GM23338 (cell line): ENCODE measurements at places on chromosomes 5 and 9.
A peak's percentile ranks its signal among the peaks of the same experiment; 100 is the strongest.

DNA sequence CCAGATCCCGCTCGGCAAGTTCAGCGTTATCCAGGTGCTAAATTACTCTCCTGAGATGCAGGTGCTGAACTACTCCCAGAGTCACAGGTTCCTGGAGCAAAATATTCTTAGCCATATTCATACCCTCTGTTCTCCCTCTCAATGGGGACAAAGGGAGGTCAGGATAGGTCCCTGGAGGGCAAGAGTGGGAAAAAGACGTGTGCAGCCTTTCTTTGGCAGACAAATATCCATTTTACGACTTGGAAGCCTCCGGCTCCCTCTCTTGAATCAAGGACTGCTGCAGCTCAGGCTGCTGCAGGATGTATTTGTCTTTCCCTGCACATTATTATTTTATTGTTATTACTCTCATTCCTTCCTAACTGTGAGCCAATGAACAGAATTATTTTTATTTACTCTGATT lies 590.2 kb downstream of the NR2F1-AS1 start:
- DNase-seq, result no peak

DNA sequence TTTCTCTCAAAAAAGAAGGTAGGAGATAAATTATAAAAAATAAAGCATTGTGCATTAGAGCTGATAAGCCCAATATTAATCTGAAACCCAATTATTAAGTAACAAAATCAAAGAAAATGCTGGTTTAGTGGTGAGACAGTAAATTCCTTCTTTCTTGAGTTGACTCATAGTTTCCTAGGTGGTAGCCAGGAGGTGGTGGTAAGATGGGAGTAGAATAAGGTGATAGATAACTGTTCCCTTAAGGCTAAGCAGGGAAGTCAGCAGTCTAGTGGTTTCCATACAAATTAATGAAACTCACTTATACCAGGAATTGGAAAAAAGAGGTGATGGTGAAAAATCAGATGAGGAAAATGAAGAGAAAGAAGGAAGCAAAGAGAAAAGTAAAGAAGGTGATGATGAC lies 23.2 kb downstream of the LYSMD3 start:
- DNase-seq, result no peak

GRCh38 chr5:172095368-172096206 lies 89.1 kb upstream of the FBXW11 start:
- peak; percentile 58 for DNase-seq

DNA sequence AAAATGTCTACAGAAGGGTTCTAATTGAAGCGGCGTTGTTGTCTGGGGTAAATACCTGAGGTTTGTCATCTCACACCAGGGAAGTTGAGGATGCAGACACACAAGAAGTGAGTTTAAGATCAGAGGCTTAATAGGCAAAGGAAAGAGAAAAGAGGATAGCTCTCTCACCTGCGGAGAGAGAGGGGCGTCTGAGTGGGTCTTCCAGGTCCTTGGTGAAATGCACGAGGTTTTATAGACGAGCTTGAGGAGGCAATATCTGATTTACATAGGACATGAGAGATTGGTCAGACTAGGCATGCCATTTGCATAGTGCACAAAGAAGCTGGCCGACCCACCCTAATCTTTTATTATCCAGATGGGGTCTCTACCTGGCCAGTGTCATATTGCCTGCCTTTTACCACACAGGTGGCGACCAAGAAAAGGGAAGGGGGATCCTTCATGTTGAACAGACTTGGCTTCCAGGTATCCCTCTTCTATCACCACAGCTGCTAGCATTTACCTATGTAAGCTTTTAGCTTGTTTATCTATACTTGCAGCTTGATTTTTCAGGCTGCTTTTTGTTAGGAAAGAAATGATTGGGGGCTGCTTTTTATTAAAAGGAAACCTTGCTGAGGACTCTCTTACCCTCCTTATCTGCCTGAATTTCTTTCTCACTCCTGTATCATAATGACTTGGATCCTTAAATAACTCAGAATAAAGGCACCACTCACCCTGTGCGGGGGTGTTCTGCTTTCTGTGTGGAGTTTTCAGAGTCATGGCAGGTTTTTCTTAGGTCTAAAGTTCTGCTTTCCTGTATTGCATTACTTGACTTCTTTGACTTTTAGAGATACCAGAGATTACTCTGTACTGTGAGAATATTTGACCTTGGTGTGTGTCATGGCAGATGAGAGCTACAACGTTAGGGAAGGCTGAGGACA lies 9.4 kb upstream of the GLT6D1 start:
- DNase-seq, result no peak

- DNase-seq, result no peak
Observed at GRCh38 chr5:1214936-1215220, 10.3 kb upstream of the SLC6A18 start.

- no peak for DNase-seq
Observed at GRCh38 chr5:78813286-78813685, 164.7 kb upstream of the LHFPL2 start.

DNA sequence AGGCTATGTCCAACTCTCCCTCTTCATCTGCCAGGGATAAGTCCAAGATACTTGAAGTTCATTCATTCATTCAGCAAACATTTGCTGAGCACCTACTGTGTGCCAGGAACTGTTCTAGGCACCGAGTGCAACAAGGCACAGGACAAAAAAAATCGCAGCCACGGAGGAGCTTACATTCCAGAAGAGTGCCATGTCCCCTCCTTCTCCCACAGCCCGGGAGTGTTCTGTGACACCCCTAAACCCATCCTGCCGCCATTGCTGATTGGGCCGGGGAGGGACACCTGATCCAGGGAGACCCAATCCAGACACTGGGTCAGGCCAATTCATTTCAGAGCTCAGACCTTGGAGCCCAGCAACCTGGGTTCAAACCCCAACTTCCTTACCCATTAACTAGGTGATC lies 58.1 kb upstream of the NEURL1B start:
- no peak for DNase-seq

DNA sequence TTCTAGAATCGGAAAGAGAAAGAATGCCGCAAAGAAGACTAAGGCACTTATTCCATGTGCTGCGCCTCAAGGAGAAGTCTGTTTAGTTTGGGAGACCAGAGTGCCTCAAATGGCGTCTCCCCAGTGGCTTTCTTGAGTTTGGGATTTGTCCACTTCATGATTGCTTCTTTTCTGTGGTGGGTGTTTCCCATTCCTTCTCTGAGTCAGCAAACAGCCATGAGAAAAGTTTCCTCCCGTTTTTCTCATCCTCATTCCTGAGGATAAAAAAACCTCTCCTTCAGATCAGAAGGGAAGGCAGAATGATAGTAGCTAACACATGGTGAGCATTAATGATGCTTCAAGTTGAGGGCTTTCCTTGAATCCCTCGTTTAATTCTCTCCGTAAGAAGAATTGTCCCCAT lies 275.9 kb upstream of the WWC1 start:
- DNase-seq, result no peak

DNA sequence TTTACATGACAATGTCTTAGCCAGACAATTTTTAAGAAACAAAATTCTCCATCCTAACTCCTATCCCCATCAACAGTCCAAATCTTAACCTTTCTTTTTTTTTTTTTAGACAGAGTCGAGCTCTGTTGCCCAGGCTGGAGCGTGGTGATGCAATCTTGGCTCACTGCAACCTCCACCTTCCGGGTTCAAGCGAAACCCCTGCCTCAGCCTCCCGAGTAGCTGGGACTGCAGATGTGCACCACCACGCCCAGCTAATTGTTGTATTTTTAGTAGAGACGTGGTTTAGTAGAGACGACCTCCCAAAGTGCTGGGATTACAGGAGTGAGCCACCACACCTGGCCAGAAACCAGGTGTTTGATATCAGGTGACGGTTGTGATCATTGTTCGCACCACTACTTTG lies 10.2 kb downstream of the ABL1 start:
- no peak for DNase-seq

DNA sequence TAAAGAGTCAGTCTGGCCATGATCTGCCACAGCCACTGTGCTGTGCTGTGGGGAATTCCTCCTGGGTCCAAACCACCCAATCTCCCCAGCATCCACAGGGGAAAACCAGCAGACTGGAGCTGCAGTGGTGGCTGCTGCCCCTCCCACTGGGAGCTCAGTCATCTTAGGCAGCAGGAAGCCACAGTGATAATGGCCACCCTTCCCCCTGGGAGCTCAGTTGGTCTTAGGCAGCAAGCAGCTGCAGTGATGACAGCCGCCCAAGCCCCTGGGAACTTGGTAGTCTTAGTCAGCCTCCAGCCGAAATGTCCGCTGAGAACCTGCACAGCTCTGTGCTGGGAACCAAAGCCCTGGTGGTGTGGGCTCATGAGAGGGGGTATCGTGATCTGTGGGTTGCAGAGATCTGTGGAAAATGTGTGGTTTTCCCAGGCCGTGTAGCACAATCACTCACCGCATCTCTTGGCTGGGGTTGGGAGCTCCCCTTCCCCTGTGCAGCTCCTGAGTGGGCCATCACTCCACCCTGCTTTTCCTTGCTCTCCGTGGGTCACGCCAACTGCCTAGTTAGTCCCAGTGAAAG lies 38.4 kb upstream of the SMIM15 start:
- DNase-seq, result peak; percentile 10

GRCh38 chr5:179169836-179170235 lies 109.7 kb downstream of the ZNF354C start:
- no peak for DNase-seq

DNA sequence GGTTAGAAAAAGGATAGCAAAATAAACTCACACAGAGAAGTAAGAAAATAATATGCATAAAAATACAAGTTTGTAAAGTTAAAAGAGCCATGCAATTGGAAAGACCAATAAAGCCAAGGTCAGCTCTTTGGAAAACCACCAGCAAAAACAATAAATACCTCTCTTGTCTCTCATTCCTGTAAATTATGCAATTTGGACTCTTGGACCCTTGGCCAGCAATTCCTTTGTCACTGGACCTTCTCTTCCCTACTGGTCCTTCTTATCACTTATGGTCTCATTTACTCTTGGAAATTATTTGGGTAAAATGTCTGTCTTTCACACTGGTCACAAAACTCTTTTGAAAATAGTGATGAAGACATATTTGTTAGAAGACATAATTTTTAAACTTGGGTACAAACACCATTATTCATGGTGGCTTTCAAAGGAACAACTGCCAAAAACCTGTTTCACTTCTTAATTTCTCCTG lies 379.5 kb downstream of the TMEM232 start:
- DNase-seq, result no peak

GRCh38 chr5:52139888-52140615 lies 647.7 kb upstream of the ITGA1 start:
- DNase-seq, result no peak

- DNase-seq, result peak; percentile 71
Observed at GRCh38 chr9:96219026-96219899, 82.7 kb downstream of the HSD17B3 start.

- no peak for DNase-seq
Observed at GRCh38 chr5:150503386-150503785, 4.5 kb upstream of the NDST1 start.

DNA sequence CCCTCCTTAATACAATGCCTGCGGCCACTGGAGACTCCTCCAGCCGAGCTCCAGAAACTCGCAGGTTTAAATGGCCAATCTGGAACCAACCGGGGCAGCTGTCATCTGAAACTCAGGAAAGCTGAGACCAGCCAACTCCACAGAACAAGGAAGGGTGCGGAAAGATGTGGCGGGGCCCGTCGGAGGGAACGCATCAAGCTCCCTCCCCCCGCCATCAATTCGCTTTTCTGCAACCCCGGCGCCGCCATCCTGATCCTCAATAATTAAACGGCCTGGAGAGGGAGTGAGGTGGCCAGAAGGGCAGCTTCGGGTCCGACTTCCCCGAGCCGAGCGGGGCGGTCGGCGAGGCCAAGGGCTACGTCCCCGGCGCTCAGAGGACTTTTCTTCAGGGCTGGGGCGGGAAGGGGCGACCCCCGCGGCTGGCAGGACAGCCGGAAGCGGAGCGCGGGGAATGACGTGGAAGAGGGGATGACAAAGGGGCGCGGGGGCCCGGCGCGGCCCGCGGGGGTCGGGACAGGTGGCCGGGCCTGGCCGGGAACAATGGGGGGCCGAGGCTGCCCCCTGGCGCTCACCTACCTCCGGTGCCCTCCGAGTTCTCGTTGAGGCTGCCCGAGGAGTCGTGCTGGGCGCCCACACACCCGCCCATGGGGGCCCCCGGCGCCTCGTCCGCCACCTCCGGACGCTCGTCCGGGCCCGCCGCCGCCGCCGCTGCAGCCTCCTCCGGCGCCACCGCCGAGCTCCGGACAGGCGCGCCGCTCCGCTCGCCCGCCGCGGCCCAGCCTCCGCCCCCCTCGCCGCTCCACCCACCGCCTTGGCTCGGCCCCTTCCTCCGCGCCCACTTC lies at the start of gene UBTD2:
Gene UBTD2, minus strand, starts transcription at position 745 of the 842 bp plus-strand sequence. Its CDS starts 99 bp downstream, at position 646.
- peak; percentile 86 for DNase-seq

- DNase-seq, result no peak
Observed at GRCh38 chr5:148816782-148817181, 9.6 kb upstream of the ADRB2 start.

DNA sequence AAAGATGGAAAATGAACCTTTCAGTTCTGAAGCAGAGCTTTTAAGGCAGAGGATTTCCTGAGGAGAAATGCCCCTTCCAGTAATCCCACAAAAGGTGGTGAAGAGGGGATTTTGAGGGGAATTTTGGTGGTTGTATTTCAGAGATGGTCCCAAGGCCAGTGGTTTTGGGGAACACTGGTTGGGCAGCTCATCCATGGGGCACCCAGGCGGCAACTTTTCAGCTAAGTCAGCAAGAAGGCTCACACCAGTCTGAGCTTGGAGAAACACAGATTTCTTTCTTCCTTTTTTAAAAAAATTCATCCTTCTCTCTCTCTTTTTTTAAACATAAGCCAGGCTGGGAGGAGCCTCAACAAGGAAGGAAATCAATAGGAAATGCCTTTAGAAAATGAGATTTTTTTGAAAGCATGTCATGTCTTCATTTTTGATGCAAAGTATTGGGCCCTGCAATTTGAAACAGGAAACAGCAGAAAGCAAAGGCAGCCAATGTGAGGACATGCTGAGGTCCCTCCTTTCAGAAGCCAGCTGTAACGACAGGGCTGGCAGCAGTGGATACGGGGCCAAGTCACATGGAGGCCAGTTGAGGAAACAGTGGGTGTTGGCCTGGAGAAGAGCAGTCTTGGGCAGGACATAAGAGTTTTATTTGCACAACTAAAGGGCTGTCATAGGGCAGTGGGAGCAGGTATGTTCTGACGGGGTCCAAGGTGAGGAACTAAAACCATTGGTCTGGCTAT lies 155.3 kb upstream of the KLF4 start:
- no peak for DNase-seq

DNA sequence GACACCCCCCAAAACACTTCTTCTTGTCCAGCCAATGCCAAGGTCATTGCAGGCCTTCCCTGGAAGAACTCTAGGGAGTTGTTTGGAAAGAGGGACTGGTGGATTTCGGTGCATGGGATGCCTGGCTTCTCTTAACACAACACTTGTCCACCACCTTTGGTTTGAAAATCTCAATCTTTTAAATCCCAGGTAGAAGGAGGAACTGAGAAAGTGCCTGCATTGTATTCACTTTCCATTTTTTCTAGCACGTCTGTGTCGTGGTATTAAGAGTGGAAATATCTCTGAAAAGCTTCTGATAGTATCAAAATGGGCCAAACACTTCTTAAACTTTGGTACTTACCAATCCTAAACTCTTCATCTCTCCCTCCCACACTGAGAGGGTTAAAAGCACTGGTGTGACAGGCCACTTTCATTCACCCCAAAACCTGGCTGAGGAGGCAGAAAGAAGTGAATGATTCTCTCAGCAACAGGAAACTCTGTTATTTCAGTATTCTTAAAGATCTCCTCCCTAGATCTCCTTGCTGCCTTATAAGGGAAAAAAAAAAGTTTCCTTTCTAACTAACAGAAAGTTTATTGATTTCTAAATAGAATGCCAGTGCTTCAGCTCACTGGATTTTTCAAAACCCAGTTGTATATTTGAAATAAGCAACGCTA lies 3.9 kb upstream of the NFIB start:
- no peak for DNase-seq

- no peak for DNase-seq
Observed at GRCh38 chr9:118686959-118687358, 682.3 kb downstream of the BRINP1 start.

- peak; percentile 98 for DNase-seq
Observed at GRCh38 chr9:20941174-20941690, 90.2 kb downstream of the HACD4 start.

- DNase-seq, result no peak
Observed at GRCh38 chr5:139839232-139839815, 43.7 kb downstream of the PSD2 start.
